B cell (primary cell): ENCODE measurements at places on chromosomes 7 and 10.

DNA sequence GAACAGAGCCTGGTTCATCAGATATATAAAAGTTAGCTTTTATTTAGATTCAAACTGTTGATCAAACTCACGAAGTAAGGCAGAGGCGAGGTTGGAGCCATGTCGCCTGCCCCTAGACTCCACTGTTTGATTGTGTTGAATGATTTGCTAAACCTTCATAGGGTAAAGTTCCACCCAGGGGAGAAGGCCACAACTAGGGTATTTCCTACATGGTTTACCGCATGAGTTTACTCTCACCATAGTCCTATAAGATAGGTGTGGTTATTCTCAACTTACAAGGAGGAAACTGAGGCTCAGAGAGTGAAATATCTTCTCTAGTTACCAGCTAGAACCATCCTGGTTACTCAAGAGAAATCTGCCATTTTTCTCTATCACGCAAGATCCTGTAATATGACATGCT is 31.8 kb downstream of the ARHGAP22 start:
- no peaks in the 10 kb centered on the region for H3K36me3 ChIP-seq
- peak overlapping the region; percentile 91 for H3K27ac ChIP-seq
- H3K4me3 ChIP-seq = no peak overlapping the region

- H3K27ac ChIP-seq = no peak overlapping the region
- no peaks in the 10 kb centered on the region for H3K4me1 ChIP-seq
- peaks cover 24% of the 10 kb centered on the region for H3K36me3 ChIP-seq
- H3K27me3 ChIP-seq = no peaks in the 10 kb centered on the region
- no peak overlapping the region for H3K4me3 ChIP-seq
Measured at GRCh38 chr7:140828741-140829140, 96.0 kb downstream of the BRAF start.

DNA sequence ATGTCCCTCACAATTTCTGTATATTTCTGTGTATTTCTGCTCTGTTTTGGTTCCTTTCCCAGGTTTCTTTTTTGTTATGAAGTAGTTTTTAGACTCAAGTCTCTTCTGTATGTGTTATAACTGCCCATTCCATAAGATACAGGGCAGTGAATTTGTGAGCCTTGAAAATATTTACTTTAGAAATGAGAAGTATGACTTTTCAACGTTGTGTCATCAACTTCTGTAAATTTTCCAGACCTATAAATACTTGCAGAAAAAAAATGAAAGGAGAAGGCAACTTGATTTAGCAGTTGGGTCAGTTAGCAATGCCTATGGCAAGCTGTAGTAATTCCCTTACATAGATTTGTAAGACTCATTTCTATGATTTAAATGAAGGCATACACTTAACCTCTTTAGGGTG is 11.5 kb downstream of the EGFR start:
- H3K4me3 ChIP-seq = no peak overlapping the region
- H3K4me1 ChIP-seq = no peaks in the 10 kb centered on the region
- no peak for DNase-seq
- H3K36me3 ChIP-seq = no peaks in the 10 kb centered on the region

GRCh38 chr10:133444342-133445267 is 9.1 kb upstream of the SCART1 start:
- H3K4me1 ChIP-seq = no peaks in the 10 kb centered on the region
- H3K4me3 ChIP-seq = no peak overlapping the region
- no peak for DNase-seq
- H3K36me3 ChIP-seq = no peaks in the 10 kb centered on the region
- no peak overlapping the region for H3K27ac ChIP-seq

DNA sequence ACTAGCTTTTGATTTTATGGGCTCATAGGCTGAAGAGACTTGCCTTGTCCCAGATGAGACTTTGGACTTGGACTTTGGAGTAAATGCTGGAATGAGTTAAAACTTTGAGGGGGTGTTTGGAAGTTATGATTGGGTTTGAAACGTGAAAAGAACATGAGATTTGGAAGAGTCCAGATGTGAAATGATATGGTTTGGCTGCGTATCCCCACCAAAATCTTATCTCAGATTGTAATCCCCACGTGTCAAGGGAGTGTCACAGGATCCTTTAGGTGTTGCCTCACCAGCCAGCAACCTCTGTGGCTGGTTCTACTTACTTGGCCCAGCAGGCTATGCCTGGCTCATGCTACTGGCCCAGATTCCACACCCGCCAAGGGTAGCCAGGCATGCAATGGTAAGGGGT is 119.6 kb upstream of the NPY start:
- DNase-seq = no peak
- H3K27ac ChIP-seq = no peak overlapping the region
- no peaks in the 10 kb centered on the region for H3K27me3 ChIP-seq
- H3K36me3 ChIP-seq = no peaks in the 10 kb centered on the region
